T-cell (primary cell): ENCODE measurements at places on chromosomes 11 and 22. TPM values are rescaled to one million over a fixed set of nuclear protein-coding genes. Genes with fewer than 3 reads are reported as not detected.

Gene EMID1
- 0.76 TPM for total RNA-seq

Gene POTEH
- not detected for total RNA-seq

Gene KRTAP5-9
- not detected for total RNA-seq

Gene SLC22A9
- not detected for total RNA-seq

Gene KCTD14
- not detected for total RNA-seq

Gene JAML
- 60.8 TPM for total RNA-seq

Gene BCO2
- 2.4 TPM for total RNA-seq

Gene TNRC6B
- total RNA-seq, result 173 TPM
